ENCODE measurements at places on chromosomes 2 and 18.

GRCh38 chr2:217294818-217295217, 435.0 kb upstream of the TNP1 start:
- no peak for DNase-seq

GRCh38 chr2:127523269-127523939, 2.9 kb downstream of the IWS1 start:
- no peak for DNase-seq

DNA sequence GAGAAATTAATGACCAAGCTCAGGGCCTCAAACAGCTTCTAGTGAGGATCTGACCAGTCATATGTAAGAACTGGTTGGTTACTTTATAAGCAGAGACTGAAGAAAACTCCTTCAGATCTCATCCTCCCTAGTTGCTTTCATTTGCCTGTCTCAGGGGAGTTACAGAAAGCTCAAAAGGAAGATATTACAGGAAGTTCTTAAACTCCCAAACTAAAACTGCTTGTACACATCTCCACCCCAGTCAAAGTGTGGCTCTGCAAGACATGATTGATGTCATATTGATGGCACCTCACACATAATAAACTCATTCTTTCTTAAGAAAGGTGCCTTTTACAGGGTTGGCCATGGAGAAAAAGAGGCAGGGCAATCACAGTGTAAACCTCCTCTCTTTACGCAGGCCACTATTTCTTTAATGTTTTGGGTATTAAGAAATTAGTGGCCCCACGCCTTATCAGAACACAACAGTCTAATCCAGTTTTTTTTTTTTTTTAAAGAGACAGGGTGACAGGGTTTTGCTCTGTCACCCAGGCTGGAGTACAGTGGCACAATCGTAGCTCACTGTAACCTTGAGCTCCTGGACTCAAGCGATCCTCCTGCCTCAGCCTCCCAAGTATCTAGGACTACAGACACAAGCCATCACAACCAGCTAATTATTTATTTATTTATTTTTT, 62.6 kb upstream of the STK17B start:
- no peak for DNase-seq

- DNase-seq: no peak
Observed at GRCh38 chr2:150140777-150141176, 346.7 kb downstream of the RND3 start.

GRCh38 chr2:66866331-66867062, 431.6 kb downstream of the MEIS1 start:
- DNase-seq: no peak

GRCh38 chr2:50014168-50014567, 859.9 kb upstream of the FSHR start:
- DNase-seq: no peak

GRCh38 chr18:59718108-59718463, 20.9 kb upstream of the CCBE1 start:
- DNase-seq: no peak

DNA sequence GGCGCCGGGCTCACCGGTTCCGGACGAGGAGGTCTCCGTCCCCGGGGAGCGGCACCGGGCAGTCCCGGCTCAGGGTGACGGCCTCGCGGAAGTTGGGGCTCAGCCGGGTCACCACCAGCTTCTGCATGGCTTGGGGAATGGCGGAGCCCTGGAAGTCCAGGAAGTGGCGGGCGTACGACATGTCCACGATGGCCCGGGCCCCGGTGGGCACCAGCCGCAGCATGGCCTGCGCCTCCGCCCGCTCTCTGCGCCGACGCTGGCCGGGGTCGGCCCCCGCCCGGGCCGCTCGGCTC, 157 bp downstream of the PTGR3 start:
- DNase-seq: no peak

- no peak for DNase-seq
Observed at GRCh38 chr2:30923623-30924022, 116.4 kb upstream of the CAPN13 start.

- no peak for DNase-seq
Observed at GRCh38 chr2:224716201-224716600, at the start of gene CCDC195. Gene CCDC195 (minus strand): TSS chr2:224716365. CDS start chr2:224716365, 0 bp downstream.

DNA sequence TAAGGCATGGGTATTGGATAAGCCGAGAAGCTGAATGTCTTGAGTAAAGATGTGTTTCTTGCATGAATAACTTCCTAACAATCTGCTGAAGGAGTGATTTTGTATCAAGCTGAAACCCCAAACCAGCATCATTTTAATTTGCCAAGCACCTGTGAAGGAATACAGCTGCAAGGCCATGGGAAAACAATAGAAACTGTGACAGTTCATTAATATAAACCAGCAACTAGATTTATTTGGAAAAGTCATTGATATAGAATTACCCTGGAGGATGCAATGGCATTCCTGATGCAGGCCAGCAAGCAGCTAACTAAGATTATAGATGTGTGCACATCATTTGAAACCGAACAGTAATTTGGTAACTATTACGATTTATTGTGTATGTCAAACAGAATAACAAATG, 155.7 kb upstream of the TCF4 start:
- DNase-seq: no peak

GRCh38 chr2:120933693-120934573, 198.3 kb downstream of the GLI2 start:
- no peak for DNase-seq

GRCh38 chr2:217114117-217114516, 254.3 kb upstream of the TNP1 start:
- no peak for DNase-seq

DNA sequence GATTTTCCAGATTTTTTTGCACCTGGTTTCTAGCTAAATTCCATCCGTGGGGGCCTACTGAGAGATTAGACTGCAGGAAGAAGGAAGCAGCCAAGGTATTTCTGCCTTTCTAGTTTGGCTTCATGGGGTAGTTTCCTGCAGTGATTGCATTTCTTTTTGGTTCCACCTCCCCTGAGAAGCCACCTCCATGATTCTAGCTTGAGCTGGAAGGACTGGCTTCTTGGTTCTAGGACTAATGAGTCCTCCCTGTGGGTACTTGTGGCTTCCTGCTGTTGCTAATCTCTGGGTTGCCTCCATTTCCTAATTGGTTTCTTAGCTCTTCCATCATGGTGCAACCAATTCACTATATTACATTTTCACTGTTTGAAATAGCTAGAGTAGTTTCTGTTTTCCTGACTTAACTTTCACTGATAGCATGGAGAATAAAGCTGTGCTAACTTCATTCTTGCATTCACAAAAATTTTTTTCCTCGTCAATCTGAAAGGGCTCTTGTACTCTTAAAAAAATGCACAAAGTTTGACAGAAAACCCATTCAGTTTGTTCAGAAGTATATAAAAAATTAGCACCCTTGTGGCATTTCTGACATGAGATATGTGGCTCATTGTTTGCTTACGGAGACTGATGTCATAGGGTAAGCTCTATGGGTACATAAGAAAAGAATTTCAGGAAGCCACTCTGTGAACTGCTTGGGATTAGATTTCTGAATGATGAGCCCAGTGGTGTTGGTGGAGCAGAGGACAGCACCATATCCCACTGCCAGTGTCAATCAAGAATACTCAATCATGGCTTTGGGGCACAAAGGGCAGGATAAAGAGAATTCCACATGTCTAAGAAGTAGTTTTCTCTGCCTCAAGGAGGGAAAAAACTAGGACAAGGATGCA, 242.8 kb upstream of the RBMS1 start:
- no peak for DNase-seq

DNA sequence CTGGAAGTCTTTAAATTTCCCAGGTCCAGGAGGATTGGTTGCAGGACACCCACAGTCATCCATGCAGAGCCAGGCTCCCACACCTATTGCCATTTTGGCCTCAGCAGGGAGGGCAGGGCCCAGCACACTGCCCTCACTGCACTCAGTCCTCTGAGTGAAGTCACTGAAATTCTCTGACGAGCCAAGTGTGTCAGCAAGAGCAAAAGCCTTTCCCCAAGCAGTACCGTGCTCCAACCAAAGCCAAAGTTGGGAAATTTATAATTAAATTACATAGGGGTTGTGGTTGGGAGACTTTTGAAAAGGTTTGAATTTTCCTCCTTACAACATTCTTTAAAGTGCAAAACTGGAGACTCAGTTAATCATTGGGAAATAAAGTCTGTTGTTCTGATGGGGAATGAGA, 98.5 kb upstream of the CD226 start:
- no peak for DNase-seq

GRCh38 chr2:177175917-177176668, 36.5 kb upstream of the HNRNPA3 start:
- DNase-seq: no peak

DNA sequence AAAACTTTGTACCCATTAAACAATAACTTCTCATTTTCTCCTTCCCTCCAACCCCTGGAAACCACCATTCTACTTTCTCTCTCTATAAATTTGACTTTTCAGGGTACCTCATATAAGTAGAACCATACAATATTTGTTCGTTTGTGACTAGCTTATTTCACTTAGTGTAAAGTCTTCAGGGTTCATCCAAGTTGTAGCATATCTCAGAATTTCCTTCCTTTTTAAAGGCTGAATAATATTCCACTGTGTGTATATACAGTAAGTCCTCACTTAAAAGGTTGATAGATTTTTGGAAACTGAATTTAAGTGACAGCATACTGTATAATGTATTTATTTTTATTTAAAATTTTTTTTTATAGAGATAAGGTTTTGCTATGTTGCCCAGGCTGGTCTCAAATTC, 13.9 kb downstream of the CASP10 start:
- DNase-seq: no peak

GRCh38 chr2:49028101-49028500, 126.2 kb downstream of the FSHR start:
- DNase-seq: no peak

DNA sequence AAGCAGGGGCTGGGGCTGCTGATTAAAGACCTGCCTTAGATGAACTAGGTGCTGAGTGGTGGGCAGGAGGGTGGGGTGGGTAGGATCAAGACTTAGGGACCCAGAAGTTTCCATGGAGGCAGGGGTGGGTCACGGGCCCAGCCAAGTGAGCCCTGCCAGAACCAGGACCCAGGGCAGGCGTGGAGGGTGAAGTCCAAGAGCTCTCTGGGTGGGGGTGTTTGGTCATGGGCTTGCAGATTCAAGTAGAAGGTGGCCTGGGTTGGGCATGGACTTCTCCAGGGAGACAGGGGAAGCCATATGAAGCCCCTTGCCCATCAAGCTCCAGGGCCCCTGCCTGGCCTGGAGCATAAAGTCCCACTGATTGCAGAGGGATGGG, 168.8 kb downstream of the SMAD7 start:
- DNase-seq: no peak
